ENCODE measurements at places on chromosomes 13 and 19. TPM values are rescaled to one million over a fixed set of nuclear protein-coding genes. Genes with fewer than 3 reads are reported as not detected.

GRCh38 chr19:33505148-33505547 lies 16.4 kb downstream of the PEPD start:
- no peak for DNase-seq

DNA sequence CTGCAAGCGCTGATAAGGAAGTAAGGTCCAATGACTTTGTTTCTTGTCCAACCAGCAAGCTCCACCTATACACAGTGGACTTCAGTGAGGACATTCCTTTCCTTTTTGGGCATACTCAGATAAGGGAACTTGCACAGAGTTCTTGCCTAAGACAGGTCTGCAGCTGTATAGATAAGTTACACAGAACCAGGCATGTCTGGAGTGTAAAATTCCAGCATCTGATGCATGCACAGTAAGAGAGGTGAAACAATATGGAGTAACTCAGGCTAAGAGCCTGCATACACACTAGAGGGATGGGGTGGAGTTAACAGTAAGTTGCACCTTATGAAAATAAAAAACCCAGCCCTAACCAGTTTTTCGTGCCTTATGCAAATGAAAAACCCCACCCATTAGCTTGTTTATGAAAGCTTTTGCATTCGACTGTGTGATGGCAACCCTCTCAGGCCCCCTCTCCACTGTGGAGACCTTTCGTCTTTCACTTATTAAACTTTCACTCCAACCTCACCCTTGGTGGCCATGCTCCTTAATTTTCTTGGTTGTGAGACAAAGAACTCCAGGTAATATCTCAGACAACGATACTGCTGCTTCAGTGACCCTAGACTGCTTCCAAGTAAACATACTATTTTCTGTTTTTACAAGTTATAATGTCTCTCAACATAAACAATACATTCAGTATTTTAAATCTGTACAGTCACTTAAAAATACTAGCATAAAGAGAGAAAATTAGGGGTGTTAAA lies 2859.0 kb upstream of the PCDH20 start:
- no peak for DNase-seq

The SIGLEC14 gene
- 1.2 TPM for total RNA-seq

DNA sequence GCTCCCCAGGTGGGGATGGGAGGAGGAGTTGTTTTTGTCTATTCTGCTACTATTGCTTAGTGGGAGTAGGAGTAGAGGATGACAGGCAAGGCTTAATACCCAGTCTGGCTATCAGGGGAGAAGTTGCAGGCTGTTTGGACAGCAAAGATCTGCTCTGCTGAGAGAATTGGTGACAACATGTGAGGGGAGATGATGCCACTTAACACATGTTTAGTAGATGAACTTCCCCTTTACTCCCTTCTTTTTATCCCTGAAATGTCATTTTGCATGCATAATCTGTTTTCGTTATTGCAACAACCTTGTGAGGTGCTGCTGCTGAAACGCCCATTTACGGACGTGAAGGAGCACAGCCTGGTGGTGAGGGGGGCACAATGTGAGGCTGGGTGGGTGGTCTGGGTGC lies 3.0 kb upstream of the CYP4F12 start:
- DNase-seq = no peak

DNA sequence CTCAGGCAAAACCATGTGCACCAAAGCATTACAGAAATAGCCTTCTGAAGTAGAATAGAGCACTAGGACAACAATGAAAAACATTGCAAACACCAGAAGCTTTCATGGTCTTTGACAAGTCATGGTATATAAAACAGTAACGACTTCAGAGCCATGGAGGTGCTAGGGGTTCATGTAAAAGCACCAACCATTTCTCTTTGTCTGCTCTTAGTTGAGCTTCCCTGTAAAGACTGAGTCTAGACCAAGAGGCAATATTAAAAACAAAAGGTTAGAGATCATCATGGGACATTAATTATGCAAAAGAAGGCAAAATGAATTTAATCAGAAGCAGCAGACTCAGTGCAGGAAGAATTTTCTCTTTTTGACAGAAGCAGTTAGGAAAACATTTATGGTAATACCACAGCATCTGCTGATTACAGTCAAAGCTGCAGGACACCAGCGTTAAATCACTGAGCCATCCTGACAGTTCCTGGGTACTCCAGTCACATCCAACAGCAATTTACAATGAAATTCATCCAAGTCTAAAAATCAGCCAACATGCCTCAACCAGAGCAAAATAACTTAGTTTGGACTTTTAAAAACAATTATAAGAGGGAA lies 476.8 kb downstream of the DIAPH3 start:
- DNase-seq = no peak

- DNase-seq = no peak
Observed at GRCh38 chr13:40470660-40471059, 195.8 kb downstream of the FOXO1 start.

The ZNF730 gene
- total RNA-seq = 0.42 TPM

GRCh38 chr13:39451860-39452301 lies 151.1 kb downstream of the LHFPL6 start:
- DNase-seq = peak; percentile 37

The ZNF726 gene
- total RNA-seq = 0.60 TPM

The KCNN4 gene
- 0.71 TPM for total RNA-seq

DNA sequence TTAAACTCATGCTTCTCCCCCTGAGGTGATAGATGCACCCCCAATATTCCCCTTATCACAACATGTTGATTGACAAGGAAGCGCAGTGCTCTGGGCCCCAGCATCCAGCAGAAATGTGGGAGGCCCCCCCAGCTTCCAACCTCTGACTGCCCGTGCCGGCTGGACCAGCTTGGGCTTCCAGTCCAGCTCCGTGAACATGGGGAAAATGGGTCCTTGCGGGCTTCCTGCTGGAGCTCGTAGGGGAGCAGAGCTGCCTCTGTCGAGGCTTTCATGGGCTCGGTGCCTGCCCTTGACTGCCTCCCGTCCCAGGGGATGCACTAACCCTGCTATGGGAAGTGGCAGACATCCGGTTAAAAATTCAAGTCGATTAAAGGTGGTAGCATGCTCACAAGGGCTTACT lies 188.9 kb downstream of the COL4A1 start:
- no peak for DNase-seq

DNA sequence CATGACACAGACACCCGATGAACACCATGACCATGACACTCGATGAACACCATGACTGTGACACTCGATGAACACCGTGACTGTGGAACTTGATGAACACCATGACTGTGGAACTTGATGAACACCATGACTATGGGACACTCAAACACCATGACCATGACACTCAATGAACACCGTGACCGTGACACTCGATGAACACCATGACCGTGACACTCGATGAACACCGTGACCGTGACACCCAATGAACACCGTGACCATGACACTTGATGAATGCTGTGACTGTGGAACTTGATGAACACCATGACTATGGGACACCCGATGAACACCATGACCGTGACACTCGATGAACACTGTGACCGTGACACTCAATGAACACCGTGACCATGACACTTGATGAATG lies 31.5 kb downstream of the ZFR2 start:
- DNase-seq = no peak

The OLFM2 gene
- total RNA-seq = 9.0 TPM

DNA sequence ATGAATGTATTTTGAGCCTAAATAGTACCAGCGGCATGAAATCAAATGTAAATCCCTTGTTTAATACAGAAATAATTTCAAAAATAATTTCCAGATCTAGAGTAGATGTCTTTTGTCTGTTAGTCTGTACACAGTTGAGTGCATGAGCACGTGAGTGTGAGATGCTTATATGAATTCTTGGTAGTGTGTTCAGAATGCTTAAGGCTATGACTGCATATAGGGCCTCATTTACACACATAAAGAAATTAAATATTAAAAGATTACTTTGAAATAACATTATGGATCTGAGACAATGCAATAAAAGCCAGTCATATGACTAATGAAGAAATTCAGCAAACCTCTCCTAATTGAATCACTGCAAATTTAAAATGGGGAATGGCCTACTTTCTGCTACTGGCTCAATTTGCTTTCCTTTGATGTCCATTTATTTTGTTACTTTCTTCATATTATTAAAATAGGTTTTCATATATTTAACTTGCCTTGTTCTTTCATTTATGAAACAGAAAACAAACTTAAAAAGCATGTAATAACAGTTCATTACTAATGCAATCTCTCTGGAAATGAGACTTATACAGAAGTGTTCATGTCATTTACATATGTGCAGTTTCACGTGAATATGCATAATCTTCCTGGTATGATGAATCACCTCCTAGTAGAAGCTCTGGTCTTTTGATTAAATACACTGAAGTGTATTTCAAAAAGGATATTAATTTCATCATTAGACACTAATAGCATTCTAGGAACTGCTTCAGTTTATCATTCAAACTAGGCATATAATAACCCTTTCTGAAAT lies 4.5 kb downstream of the AMER2 start:
- DNase-seq = no peak

GRCh38 chr19:47040869-47041268 lies 7.6 kb downstream of the TMEM160 start:
- no peak for DNase-seq

DNA sequence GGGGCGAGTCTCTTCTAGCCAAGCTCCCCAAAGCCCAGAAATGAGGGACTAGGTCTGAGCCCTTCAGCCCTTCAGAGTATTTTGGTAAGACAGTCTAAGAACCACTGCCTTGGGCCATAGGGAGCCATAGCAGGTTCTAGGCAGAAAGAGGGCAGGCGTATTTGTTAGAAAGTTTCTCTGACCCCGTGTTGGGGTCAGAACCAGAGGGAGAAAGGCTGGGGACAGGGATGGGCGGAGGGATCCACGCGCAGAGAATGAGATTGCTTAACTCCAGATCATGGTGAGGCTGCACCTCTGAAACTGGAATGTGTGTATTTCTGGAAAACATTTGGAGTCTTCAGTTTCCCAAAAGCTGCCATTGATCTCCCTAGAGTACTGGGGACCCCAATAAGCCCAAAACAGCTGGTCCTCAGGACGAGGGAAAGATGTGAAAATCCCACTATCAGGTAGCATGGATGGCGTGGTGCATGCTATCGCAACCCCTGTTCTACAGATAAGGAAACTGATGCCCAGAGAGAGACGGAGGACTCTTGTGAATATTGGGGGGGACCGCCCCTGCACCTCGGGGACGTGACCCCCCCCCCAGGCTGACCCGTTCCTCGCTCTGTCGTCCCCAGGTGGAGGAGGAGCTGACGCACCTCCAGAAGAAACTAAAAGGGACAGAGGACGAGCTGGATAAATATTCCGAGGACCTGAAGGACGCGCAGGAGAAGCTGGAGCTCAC lies 703 bp upstream of the TPM4 start:
- no peak for DNase-seq

Measured in left cardiac atrium (tissue), 4 donors.